Thyroid gland (tissue), 4 donors: ENCODE measurements at places on chromosomes 1 and 21. TPM values are rescaled to one million over a fixed set of nuclear protein-coding genes. Genes with fewer than 3 reads are reported as not detected.

The OR2AK2 gene
- total RNA-seq: 0.63 TPM

The FCAMR gene
- not detected for total RNA-seq

The MANEAL gene
- total RNA-seq: 4.0 TPM

The ZNF593OS gene
- total RNA-seq: not detected
